ENCODE measurements at places on chromosomes 2 and 18. TPM values are rescaled to one million over a fixed set of nuclear protein-coding genes. Genes with fewer than 3 reads are reported as not detected.
A peak's percentile ranks its signal among the peaks of the same experiment; 100 is the strongest.

GRCh38 chr2:200479692-200480265 lies 30.1 kb downstream of the KCTD18 start:
- peaks cover 38% of the 10 kb centered on the region for H3K4me1 ChIP-seq
- no peak overlapping the region for H3K4me3 ChIP-seq
- DNase-seq = no peak
- no peaks in the 10 kb centered on the region for H3K27me3 ChIP-seq
- H3K36me3 ChIP-seq = peaks cover 84% of the 10 kb centered on the region

DNA sequence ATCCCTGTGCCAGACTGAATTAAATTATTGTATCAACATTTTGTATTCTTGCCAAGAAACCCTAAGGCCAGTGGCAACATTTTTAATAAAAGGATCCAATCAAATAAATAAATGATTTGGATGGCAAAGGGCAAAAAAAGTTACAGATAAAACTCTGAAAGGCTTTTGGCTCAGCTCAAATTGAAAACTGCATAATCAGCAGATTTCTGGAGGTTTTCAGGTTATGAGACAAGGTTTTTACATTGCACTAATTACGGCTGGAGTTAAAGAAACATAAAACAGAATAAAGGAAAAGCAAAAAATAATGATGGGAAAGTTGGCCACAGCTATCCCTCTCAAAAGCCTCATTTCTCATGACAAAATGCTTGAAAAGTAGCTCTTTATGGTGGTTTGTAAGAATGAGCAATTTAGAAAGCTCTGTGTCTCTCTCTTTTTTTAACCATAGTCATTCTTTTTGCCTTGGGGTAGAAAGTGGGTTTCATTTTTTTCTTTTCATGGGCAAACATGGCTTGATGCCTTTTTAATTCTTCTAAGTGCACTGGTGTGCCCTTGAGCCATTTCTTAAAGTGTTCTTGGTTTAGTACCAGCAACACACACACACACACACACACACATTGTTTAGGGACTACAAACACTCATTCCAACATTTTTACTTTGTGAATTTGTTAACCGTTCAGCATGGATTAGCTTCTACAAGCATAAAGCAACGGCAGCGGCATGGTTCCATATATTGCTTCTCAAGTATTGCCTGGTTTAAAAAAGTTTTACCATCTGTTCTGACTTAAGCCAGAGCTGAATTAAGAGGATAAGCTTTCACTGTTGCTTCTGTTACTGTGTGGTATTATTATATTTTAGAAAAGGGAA lies 747.1 kb upstream of the FSHR start:
- DNase-seq = no peak
- H3K27ac ChIP-seq = no peak overlapping the region
- no peaks in the 10 kb centered on the region for H3K36me3 ChIP-seq
- H3K4me1 ChIP-seq = no peaks in the 10 kb centered on the region
- no peak overlapping the region for H3K4me3 ChIP-seq
- H3K27me3 ChIP-seq = no peaks in the 10 kb centered on the region

SS18 gene
- 89.9 TPM for total RNA-seq

TEX261 gene
- 55.4 TPM for total RNA-seq

GRCh38 chr2:10042301-10043161 lies 819 bp upstream of the KLF11 start:
- H3K27ac ChIP-seq = peak overlapping the region; percentile 33
- H3K27me3 ChIP-seq = peaks cover 23% of the 10 kb centered on the region
- peak overlapping the region; percentile 52 for H3K4me3 ChIP-seq
- no peaks in the 10 kb centered on the region for H3K4me1 ChIP-seq

DNA sequence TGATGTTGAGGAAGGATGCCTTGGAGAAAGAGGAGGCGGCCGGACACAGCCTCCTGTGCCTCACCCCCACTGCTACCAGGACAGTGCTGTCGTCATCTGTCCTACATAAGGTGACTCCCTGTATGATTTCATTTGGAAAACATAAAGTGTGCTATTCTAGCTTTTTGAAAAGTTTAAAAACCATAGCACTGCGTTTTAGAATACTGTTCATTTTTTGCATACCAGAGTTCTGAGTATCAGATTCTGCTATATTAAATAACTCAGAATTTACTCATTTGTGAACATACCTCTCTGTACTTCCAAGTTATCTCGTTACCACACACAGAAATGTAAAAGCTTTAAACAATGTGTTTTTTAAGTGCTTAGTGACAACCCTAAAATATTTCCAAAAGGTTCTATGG lies 302.9 kb downstream of the LRRTM1 start:
- H3K27me3 ChIP-seq = no peaks in the 10 kb centered on the region
- DNase-seq = no peak
- H3K36me3 ChIP-seq = no peaks in the 10 kb centered on the region
- H3K4me3 ChIP-seq = no peak overlapping the region
- no peaks in the 10 kb centered on the region for H3K4me1 ChIP-seq

Measured in Calu3 (cell line).